Lower lobe of right lung (tissue), 2 donors: ENCODE measurements at places on chromosomes 7 and 10.

- peak; percentile 55 for DNase-seq
Observed at GRCh38 chr10:100327007-100327717, 2.9 kb downstream of the PKD2L1 start.

- DNase-seq = no peak
Observed at GRCh38 chr7:42414941-42415505, 178.0 kb upstream of the GLI3 start.

DNA sequence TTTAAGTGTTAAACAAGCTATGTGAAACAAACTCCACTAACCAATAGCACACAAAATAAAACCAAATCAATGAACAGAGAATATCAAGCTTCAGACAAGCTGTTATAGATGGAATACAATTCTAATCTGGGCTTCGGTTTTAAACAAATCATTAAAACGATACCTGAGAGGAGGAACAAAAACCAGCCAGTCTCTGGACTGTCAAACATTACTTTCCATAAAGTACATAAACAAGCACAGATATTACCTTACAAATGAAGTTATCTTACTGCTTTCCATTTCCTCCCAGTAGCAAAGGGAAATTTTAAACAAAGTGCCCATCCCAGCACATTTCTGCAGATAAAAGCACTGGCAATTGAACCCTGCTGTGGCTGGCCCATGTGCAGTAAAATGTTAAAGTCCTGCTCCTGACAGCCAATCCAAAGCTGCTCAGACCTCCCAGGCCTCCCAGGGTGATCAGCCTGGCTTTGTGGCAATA lies 128.0 kb downstream of the NRCAM start:
- no peak for DNase-seq

GRCh38 chr10:24792638-24793037 lies 69.0 kb upstream of the ARHGAP21 start:
- no peak for DNase-seq

GRCh38 chr7:116139807-116140206 lies 70.5 kb upstream of the TES start:
- DNase-seq = no peak

DNA sequence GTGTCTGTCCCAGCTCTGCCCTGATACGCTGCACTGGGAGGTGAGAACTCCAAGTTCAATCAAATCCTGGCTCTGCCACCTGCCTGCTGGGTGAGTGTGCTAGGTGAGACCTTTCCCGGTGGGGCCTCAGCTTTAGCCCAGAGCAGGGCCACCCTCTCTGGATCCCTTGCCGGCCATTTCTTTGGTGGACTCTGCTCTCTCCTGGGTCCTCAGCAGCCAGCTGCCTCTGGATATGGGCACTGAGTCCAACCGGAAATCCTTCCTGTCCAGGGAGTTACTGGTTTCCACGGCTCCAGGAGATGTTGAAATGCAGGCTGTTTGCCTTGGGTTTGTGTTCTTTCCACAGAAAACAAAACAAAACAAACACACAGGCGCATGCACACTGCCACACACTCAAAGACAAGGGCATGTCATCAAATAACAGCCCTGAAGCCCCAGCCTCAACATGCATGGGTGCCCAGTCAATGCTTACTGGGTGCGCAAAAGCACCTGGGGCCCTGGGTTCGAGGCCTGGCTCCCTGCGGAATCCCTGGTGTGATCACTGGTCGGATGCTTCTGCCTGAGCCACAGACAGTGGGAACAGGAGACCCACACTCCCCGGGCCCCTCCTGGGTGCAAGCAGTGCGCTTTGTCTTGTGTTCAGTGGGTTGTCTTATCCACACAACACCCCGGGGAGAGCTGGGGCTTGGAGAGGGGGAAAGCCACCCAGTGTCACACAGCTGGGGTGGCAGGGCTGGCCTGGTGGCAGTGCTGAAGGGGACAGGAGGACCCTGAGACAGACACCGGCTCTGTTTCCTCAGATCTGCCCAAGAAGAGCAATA lies 33.1 kb downstream of the PPIF start:
- DNase-seq = peak; percentile 45

DNA sequence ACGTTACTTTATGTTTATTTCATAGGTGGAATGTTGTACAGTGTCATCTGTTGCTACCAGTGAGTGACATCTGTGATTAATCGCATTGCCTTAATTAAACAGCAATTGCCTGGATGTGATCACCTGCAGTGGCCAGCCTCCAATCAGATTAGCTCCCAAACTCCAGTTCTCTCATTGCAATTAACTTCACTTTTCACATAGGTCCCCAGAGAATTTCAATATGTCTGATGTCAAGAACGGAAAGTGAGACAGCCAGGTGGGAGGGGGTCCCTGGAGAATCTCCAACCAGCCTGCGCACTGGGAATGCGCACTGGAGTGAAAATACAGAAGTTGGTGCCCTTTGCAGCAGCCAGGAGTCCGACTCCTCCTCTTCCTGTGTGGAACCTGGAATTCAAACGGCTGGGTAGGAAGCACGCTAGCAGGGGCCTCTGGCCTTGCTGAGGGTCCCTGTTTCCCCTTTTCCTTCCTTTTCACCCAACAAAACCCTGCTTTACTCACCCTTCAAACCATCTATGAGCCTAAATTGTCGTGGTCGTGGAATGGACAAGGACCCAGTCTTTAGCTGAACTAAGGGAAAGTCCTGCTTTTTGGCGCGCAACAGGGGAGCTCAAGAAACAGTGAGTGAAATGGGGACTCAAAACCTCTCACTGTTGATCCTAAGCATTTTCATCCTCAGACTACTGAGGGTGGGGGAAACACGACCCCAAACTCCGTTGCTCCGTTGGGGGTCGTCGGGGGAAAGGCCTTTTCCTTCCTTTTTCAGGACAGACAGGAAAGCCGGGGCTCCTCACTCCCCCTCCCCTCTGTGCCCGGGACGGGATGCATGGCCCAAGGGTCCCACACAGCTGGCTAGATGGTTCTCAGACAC lies 1355.5 kb upstream of the LRRTM3 start:
- DNase-seq = peak; percentile 53

GRCh38 chr10:114990991-114991390 lies 53.0 kb downstream of the TRUB1 start:
- DNase-seq = no peak

GRCh38 chr10:27241010-27241651 lies 534 bp upstream of the ACBD5 start:
- peak; percentile 69 for DNase-seq

DNA sequence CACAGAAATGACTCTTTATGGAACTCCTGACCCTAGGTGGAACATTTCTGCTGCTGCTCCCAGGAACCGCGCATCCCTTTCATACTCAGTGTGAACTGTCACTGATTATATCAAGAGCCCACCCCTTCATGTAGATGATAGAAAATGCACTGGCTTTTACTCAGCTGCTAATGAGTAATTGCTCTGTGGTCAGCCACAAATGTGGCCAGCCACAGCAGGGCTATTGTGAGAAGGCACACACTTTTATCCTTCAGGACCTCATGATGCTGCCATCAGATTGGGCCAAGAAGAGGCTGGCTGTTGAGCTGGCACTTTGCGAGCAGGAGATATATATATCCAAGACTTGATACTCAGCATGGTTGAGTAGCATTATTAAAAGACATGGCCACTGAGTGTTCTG lies 124.7 kb downstream of the CFAP58 start:
- no peak for DNase-seq

- DNase-seq = no peak
Observed at GRCh38 chr7:85573346-85573745, 386.5 kb upstream of the SEMA3D start.

DNA sequence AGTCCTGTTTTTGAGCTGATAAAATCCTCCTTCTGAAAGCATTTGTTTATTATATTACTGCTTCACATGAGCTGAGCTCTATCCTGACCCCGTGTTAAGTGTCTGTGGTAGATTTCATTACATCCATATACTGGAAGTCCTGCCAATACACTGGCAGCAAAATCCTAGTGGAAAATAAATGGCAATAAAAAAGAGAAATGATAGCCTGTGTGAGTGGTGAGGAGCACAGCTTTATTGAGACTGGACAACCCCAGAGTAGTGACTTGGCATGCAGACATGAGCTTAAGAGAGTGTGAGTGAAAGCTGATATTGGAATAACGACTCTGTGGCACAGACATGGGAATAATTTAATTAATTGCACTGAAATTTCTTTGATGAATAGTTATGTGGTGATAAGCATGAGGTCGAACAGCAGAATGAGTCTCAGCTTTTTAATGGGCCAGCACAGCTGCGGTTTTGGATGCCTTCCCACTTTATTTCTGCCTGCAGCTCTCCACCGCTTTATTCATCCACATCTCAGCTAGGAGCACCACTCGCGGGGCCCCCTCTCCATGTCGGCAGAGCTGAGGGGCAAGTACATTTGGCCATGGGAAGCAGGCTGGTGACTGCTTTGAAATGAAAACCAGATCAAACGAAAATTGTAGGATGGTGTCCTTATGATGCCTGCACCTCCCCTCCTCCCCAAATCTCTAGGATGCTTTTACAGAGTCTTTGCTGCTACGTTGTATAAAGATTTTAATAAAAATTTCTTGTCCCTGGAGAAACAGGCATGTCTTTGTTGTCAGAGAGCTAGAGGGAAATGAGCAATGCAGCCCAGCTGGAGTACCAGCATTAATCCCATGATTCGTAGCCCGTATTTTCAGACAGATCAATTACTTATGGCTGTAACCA lies 494.3 kb downstream of the AUTS2 start:
- DNase-seq = no peak

- peak; percentile 79 for DNase-seq
Observed at GRCh38 chr7:26200038-26200443, 505 bp downstream of the HNRNPA2B1 start.

GRCh38 chr7:151437159-151437553 lies 2.8 kb downstream of the CRYGN start:
- DNase-seq = no peak

GRCh38 chr7:11212816-11213215 lies 239.1 kb downstream of the PHF14 start:
- no peak for DNase-seq

DNA sequence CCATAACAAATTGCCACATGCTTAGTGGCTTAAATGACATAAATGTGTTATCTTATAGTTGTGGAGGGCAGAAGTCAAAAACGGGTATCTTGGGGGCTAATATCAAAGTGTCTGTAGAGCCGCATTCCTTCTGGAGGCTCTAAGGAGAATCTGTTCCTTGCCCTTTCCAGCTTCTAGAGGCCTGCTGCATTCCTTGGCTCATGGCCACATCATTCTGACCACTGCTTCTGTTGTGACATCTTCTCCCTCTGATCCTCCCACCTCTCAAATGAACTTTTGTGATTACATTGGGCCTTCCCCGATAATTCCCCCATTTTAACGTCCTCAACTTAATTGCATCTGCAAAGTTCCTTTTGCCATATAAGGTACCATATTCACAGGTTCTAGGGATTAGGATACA lies 76.1 kb downstream of the CYP26A1 start:
- no peak for DNase-seq

- DNase-seq = no peak
Observed at GRCh38 chr7:109545686-109546085, 976.0 kb downstream of the DNAJB9 start.

- no peak for DNase-seq
Observed at GRCh38 chr7:7861211-7861633, 107.4 kb upstream of the GLCCI1 start.

GRCh38 chr7:100215895-100216294 lies 3.9 kb upstream of the PVRIG start:
- no peak for DNase-seq

DNA sequence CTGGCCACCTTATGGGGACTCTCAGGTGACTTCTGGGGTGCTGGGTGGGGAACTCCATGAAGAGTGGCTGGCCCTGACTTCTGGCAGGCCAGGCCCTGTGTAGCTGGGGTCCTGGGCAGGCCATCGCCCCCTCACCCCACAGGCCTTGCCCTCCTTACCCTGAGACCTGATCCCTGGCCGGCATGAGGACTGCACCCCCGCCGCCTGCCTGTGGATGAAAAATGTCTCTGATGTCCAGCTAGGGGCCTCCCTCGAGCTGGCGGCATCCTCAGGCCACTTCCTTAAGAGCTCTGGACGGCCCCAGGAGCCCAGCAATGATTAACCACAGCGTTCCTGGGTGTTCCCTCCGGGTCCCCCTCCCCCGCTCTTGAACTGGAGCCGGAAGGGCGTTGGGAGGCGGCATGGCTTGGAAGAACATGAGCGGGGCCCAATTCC lies 31.8 kb upstream of the SHH start:
- DNase-seq = peak; percentile 91

DNA sequence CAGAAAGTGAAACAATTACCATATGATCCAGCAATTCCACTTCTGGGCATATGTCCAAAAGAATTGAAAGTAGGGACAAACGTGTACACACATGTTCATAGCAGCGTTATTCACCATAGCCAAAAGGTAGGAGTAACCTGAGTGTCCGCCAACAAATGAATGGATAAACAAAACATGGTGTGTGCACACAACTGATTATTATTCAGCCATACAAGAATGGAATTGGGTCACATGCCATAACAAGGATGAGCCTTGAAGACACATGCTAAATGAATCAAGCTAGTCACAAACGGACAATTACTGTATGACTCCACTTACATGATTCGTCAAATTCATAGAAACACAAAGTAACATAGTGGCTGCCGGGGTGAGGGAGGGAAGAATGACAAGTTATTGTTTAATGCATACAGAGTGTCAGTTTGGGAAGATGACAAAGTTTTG lies 4.1 kb upstream of the OIT3 start:
- no peak for DNase-seq

DNA sequence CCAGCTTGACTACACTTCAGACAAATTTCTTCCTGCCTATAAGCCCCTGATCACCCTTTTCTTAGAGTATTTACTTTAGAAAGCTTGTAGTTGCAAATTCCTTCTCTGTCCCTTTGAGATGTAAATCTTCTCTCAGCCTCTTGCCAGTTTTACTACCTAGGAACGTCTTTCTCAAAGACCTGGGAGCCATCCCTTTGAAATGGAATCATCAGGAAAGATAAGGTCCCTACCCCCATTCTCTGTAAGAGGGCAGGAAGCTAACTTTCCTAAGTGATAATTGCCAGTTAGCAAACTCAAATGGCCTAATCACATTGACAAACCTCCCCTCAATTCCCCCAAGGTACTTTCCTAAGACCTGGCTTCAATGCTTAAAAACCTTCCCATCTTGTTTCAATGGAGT lies 304.5 kb downstream of the MDFIC start:
- DNase-seq = no peak

DNA sequence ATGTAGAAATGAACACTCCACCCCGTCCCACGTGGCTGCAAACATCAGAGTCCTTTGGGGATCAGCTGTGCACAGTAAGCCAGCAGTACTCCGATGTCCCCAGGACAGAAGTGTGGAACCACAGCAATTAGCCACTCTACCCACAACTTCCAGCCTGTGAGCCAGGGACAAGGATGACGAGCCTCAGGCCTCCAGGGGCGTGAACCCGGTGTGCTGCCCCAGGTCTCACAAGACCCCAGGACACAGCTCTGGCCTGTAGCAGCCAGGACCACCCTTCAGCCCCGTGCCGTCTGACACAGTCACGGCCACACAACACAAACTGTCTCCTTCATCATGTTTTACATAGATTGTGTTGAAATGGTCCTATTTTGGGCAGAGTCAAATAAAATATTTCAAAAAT lies 113.0 kb upstream of the DIP2C start:
- DNase-seq = no peak
